ENCODE measurements at places on chromosomes 5 and 9.
A peak's percentile ranks its signal among the peaks of the same experiment; 100 is the strongest.

DNA sequence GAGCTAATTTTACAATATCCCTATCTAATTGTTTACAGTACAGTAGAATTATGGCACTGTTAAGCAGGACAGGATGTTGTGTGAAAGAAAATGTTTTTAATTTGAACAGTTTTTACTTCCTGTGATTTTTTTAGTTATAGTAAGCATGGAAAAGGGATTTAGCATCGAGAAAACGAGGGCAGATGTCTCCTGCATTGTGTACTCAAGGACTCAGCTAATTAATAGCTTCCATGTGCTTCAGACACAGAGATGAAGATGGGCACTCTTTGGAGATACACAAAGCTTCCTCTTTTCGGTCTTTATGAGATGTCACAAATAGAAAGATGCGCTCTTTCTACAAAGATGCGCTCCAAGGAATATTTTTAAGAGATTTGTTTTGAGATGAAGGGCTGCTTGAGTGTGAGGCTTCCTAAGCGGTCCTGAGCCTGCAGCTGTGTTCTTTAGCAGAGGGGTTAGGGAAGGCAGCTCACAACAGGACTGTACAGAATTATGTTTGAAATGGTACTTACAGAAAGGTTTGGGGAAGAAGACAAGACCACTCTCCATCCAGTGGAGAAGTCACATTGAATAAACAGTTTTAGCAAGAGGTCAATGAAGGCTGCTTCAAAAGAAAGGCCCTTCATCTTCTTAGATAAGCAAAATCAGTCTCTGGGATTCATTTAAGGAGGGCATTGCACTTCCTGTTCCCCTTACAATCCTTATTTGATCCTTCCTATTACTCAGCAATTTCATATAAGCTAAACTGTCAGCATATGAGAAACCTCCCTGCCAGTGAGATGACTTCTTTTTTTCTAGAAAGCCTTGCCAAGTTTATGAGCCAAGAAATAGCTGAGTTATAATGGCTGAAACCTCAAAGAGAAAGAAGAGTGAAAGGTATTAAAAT lies 311.5 kb downstream of the EFNA5 start:
- no peak for DNase-seq

DNA sequence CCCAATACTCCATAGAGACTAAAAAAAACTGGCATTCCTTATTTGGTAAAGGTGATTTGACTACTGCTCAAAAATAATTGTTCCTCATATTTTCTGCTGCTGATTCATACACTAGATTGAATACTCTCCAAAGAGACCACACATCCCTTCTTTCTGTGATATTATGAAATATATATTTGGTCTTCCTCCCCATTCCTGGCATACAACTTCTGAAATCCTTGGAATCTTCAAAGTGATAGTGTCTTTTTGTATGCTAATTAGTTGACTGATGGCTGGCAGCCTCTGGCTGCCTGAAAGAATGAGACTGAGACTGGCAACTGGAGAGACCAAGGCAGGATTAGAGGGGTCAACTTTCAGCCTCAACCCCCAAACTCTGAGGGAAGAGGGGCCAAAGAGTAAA lies 348.0 kb upstream of the RFX3 start:
- no peak for DNase-seq

- no peak for DNase-seq
Observed at GRCh38 chr5:170596482-170597044, 92.7 kb downstream of the KCNIP1 start.

DNA sequence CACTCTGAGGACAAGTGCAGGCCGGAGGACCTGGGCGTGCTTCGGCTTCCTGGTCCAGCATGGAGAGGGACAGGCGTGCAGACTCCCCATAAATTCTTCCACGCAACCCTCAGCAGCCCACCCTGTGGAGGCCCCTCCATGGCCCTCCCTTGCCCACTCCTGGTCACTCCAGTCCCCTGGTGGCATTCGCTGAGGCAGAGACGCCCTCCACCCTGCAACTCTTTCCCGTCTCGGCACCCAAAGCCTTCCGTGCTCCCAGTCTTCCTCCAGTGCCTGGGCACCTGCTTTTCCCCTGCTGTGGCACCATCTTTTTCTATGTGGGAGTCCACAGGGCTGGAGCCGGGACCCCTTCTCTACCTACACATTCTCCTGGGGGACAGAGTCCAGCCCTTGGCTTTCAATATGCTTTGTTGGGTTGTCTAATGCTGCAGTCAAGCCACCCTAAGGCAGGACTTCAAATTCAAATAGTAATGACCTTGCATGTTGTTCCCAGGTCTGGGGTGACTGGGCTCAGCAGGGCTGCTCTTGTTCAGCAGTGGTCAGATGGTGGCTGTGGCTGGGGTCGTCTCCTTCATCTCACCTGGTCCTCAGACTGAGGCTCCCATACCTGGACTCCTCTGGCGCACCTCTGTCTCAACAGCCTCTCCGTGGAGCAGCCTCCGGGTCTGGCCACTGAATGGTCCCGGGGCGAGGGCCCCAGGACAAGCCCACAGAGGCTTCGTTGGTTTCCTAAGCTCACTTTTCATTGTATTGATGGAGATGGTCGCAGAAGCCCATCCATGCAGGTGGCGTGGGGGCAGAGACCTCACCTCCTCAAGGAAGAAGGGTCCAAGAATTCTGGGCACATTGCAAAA lies 15.2 kb downstream of the MRPL36 start:
- DNase-seq: no peak

- no peak for DNase-seq
Observed at GRCh38 chr9:105205787-105206495, 38.5 kb upstream of the SLC44A1 start.

- DNase-seq: no peak
Observed at GRCh38 chr5:93302711-93303110, 278.3 kb downstream of the NR2F1-AS1 start.

- DNase-seq: no peak
Observed at GRCh38 chr9:88915916-88916315, 75.4 kb upstream of the S1PR3 start.

- no peak for DNase-seq
Observed at GRCh38 chr9:5652821-5653220, 23.9 kb downstream of the RIC1 start.

DNA sequence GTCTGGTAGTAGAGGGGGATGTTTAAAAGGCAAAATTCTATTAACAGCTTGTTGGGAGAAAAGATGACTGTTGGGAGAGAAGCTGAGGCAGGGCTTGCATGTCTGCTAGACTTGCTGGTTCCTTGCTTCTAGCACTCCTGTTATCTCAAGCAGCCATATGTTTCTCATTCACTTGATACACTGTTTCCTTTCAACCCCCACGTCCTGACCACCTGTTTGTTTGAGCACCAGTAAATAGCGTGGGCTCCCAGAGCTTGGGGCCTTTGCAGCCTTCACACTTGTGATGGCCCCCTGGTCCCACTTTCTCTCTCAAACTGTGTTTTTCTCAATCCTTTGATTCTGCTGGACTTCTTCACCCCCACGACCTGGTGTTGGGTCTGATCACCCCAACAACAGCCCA lies 111.7 kb upstream of the TMEM161B start:
- DNase-seq: no peak

DNA sequence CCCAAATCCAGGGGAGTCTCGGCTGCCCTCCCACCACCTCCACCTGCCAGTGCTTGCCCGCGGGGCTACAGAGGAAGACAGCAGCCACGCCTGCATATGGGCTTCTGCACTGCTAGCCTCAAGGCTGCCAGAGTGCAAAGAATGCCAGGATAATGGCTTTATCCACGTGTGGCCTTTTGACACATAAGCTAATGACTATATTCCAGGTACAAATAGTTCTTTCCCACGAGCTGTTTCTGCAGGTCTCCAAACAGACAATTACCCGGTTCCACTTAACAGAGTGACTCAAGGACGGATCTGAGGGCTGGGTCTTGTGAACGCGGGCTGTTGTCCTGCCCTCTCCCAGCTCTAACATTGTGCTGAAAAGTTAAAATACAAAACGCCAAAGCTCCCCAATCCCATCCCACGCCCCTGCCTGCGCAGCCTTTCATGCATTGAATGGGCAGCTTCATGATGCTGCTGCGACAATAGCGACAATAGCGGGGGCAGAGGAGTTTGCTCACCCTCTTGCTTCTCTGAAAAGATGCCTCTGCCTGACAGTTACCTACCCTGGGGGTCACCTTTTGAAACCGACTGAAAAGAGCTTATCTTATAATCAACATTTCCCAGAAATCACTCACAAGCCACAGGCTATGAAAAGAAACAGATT lies 39.1 kb upstream of the MSH3 start:
- no peak for DNase-seq

GRCh38 chr9:2907411-2907810 lies 63.5 kb upstream of the PUM3 start:
- no peak for DNase-seq

DNA sequence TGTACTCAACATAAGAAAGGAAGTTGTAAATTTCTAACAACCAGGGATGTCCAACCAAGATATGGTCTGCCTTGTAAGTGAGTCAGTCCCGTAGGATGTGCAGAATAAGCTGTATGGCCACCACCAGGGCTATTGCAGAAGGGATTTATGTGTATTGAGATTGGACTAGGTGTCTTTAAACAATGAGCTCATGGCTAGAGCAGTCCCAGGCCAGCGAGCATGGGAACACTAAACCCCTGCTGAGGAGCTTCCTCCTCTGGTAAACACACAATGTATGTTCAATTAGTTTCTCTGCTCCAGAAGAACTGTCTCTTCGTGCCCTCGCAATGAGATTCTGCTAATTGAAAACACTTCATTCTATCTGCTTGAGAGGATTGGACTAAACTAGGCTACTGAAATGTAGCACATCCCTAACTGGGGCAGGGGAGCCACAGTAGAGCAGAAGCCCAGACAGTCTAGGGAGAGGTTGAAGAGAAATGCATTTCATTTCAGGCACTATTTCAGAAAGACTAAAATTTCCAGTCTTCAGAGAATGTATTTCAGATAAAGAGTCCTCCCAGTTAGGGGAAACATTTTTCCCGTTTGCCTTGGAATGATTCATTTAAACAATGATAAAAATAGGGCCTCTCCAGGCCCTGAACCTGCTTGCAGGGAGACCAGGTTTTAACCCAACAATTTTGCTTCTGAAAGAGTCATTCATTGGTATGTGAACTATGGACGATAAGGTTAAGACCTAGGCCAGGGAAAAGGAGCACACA lies 154.7 kb downstream of the FAM114A2 start:
- no peak for DNase-seq

- DNase-seq: no peak
Observed at GRCh38 chr9:86282979-86283535, 719 bp upstream of the ISCA1 start.

DNA sequence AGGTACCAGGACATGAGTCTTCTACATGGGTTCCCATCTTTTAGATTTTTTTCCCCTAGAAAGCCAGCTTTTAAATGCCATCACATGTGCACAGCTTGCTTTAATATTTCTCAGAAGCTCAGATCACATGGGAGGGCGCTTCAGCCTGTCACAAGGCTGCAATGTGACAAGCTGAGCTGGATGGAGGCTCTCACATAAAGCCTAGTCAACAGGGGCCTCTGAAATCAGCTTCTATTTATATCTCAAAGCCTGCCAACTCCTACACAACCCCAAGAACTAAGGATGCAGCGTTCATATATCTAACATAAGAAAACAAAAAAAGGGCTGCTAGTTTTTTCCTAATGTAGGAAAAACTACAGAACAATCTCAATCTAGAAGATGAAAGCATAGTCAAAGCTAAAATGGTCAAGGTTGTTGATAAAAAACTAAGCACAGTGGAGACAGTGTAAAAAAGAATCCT lies 2.3 kb downstream of the ZFAND5 start:
- no peak for DNase-seq

DNA sequence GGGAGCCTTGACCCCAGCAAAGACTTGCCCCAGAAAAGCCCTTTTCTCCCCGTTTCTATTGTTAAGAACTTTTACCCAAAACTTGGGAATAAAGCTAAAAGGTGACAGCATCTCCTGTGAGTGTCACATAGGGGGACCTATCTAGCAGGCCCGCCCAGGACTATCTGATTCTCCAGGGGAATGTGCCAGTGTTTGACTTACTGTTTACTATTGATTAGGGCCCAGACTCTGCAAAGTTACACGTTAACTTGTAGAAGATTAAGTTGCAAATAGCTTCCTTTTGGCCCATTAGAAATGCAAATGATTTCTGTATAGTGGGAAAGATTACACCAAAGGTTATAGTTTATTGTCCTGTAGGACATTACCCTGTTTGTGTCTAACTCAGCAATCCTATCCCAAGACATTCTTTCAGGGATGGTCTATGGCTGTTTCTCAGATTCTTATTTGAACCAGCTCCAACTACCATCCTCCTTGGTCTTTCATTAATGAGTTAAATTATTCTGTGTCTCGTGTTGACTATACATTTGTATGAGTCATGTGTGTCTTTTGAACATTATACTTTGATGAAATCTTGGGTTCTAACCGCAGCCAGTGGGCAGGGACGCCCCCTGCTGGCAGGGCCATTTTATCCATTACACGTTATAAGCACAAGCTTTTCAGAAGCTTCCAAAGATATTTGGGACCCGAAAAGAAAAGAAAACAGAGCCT lies 60.7 kb downstream of the HRH2 start:
- DNase-seq: peak; percentile 42

DNA sequence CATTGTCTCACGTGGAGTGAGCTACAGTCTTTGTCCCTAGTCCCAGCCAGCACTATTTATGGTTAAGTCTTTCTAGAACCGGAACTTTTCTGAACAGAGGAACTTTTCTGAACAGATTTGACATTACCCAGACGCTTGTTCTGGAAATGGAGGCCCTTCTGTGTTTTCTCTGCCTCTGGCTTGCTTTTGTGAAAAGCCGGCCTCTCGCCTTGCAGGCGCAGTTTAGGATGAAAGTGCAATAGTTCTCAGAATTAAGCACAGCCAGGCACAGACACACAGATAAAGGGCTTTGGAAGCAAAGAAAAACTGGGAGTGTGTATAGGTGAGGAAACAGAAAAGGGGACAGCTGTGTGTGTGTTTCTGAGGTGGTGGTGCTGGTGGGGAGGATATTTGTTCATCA lies 5.9 kb downstream of the GDNF start:
- no peak for DNase-seq

- no peak for DNase-seq
Observed at GRCh38 chr5:135600152-135600570, 21.4 kb upstream of the CXCL14 start.

- no peak for DNase-seq
Observed at GRCh38 chr9:108831496-108832178, 24.1 kb downstream of the ACTL7B start.

DNA sequence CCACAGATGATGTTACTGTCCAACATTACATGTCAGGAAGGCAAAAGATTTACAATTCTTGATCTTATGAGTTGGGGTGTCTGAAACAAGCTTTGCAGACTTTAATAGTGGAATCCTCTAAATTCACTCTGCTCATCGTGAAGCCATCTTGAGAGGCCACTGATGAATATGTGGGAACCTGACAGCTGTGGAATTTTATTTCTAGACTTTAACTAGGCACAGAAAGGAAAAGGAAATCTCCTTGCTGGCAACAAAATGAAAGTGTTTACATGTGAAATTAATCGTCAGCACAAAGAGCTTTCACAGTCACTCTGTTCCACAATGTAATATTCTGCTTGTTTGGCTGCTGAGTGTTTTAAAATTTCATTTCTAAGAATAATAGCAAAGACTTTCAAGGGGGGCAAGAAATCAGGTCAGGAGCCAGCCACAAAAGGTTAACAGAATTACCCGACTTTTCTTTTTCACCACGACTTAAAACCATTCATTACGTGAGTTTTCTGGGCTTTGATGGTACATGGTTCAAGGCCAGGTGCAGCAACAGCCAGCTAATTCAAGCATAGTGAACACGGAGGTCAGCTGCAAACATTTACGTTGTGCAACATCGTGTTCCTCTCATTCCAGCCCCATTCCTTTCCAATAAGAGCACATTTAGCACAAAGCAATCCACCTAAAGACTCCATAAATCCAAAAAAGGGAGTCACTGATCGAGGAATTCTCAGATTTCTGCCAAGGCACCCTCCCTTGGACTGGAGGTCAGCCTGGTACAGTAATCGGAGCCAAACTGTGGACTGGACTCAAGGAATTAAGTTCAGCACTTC lies 14.6 kb downstream of the NREP start:
- no peak for DNase-seq

Measured in mesothelial cell of epicardium (in vitro differentiated cells).